ENCODE measurements at places on chromosomes 12 and 14. TPM values are rescaled to one million over a fixed set of nuclear protein-coding genes. Genes with fewer than 3 reads are reported as not detected.

Gene CLEC4C
- total RNA-seq = not detected

Gene FAM216A
- total RNA-seq = 16.4 TPM

Gene MYO1H
- not detected for total RNA-seq

Gene RBP5
- not detected for total RNA-seq

Gene LMBR1L
- 16.3 TPM for total RNA-seq

Gene TAS2R8
- not detected for total RNA-seq

Gene OR4Q3
- not detected for total RNA-seq

Gene TOMM20L
- total RNA-seq = not detected

Gene KLHL33
- total RNA-seq = not detected
